ENCODE measurements at places on chromosomes 5 and 9. TPM values are rescaled to one million over a fixed set of nuclear protein-coding genes. Genes with fewer than 3 reads are reported as not detected.

DNA sequence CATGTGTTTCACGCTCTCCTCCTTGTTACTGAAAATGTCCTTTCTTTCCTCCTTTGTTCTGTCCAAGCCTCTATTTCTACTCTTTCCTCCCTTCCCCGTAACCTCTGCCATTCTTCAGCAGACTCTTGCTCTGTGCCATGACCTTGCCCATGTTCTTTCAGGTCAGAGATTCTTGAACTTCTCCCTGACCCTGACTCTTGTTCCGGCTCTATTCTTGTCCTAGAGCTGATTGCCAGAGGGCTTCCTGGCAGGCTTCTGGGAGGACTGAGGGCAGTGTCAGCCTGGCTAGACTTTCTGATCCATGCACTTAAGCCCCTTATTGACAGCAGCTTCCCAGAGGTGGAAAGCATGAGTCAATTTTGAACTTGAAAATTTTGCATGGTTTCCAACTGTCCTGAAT, 174.2 kb downstream of the TMEM161B start:
- DNase-seq, result no peak

DNA sequence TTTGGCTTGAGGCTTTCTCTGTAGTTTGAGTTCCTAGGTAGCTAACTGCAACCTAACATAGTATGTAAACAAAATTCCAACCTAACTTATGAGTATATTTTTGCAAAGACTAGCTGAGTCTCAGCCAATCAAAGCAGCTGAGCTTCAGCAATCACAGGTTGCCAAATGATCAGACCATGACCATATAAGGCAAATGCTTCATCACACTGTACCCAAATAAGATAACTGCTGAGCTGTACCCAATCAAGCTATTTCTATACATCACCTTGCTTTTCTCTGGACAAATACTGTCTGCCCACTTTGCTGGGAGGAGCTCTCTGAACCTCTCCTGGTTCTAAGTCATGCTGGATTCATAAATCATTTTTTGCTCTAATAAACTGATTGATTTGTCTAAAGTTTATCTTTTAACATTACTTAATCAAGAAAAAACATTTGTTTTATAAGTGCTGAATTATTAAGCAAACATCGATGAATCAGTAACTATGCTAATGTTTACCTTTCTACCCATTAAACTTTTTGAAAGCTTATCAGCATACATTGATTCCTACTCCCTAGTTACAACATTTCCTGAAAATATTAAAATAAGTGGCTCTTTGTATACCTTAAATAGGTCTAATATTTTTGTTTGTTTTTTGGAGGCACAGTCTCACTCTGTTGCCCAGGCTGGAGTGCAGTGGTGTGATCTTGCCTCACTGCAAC, 129.7 kb upstream of the PCA3 start:
- peak; percentile 86 for DNase-seq

DNA sequence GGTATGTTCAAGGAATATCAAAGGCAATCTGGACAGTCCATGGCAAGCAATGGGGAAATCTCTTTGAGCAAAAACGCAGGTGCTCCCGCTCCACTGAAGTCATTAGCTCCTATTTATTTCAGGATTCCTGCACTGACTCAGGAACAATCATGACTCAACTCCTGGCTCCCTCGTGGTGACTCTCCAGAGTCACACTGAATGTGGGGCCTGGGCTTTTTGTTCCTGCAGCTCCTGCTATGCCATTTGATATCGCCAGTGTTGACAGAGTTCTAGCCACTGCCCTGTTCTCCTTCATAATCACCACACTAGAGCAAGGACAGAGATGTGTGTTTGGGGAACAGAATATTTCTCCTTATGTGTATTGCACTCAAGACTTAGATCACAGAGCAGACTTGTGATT, 187.2 kb upstream of the ZNF462 start:
- DNase-seq, result peak; percentile 56

DNA sequence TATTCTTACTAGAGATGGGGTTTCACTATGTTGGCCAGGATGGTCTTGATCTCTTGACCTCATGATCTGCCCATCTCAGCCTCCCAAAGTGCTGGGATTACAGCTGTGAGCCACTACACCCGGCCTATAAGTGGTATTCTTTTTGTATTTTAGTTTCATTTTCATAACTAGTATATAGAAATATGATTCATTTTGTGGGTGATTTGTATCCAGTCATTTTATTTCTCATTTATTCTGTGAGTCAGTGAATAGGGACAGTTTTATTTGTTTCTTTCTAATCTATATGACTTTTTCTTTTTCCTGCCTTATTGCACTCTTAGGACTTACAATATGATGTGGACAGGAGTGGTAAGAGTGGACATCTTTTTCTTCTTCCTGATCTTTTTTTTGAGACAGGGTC, 112.9 kb downstream of the AOPEP start:
- no peak for DNase-seq

- DNase-seq, result peak; percentile 62
These were observed 270.8 kb downstream of the PSAT1 start for GRCh38 chr9:78567693-78568092.

DNA sequence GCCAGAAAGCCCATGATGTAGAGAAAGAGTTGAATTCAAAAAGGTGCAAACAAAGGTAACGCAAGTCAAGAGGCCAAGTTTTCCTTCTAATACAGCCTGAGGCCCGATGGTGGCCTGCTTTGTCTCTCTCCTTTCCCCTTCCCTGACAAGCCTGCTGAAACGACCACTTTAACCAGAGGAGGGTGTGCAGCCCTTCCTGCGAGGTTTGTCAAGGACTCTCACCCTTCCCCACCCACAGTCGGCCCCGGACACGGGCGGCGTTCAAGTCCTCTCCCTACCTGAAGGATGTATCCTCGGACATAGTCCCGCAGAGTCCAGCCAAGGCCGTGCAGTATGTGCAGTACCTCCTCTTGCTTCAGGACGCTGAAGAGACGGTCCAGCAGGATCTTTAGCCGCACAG, 318.2 kb downstream of the BNC2 start:
- no peak for DNase-seq

DNA sequence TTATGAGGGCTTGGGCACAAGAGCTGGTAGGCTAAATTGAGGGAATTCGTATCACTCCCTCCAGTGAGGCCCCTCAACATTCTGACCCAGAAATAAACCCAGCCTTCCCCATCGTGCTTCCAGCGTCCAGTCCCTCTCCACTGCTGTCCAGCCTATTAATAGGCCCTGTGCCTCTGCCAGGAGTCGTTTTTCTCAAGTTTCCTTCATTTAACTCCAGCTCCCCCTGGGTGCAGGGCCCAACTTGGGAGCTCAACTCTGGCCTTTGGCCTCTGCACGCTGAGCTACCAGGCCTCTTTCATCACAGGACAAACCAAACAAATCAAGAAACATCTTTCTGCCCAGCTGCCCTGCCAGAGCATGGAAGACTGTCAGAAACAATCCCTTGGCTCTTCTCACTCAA, 10.0 kb downstream of the HBEGF start:
- no peak for DNase-seq

DNA sequence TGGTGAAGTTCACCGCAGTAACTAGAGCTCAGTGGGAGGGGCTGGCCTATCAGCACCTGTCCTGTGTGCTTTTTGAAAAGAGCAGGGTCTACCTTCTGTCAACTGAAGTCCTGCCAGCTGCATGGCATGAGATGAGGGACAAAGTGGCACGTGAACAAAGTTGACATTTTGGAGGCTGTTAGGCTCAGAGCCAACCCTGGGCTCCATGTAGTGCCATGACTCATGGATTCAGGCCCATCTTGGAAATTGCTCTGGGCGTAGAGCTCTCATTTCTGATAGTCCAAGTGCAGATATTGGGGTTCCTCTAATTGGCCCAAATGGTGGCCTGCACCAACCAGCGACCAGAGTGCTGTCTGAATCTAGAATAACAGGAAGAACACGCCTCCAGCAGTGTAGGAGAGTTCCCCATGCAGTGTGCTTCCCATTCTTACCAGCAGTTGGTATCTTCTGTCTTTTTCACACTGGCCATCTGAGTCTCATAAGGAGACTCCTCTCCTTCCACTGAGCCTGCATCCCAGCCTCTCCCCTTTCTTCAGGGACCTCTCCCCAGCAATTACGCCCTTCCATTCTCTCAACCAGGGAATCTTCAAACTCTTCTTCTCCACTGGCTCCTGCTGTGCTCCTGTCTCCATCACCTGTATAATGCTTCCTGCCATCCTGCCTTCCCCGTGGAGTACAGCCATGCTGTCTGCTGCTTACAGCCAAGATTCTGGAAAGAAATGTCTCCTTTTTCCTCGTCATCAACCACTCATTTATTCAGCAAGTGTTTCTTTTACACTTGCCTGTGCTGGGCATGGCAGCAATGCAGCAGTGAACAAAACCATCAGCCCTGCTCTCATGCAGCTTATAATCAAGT, 30.4 kb downstream of the IRF1 start:
- DNase-seq, result no peak

DNA sequence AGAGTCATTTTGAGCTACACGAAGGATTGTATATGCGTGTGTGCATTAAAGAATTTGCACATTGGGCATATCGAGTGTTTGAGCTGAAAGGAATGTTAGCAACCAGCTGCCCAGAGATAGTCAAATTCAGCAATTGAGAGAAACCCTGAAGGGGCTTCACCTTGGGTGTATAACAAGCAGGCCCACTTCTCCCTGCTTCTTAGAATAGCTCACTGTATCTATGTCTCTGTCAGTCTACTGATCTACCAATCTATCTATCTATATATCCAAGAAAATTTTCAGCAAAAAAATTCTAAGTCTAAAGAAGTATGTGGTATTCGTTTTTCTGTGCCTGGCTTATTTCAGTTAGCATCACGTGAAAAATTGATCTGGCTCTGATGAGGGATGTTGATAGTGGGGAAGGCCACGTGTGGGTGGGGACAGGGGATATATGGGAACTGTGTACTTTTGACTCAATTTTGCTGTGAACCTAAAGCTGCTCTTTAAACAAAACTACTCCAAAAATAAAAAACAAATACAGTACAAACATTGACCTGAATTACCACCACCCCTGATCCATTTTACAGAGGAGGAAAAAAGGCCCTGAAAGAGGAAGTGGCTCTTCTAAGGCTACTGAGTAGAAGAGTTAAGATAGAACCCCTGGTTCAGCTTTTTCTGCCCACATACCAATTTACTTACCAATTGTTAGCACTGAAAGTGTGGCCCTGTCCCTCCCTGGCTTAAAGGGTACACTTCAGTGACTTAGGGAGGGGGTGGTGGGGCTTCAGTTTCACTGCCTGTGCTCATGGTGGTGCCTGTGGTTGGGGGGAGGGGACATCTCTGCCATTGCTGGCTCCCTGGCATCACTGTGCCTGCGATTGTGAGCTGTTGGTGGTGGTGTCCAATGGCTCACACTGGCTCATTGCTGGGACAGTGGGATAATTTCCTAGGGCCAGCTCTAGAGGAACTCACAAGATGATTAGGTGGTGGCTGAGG, 141.8 kb downstream of the DOCK2 start:
- DNase-seq, result no peak

- DNase-seq, result no peak
These were observed 4.4 kb upstream of the COL5A1 start for GRCh38 chr9:134637241-134637640.

DNA sequence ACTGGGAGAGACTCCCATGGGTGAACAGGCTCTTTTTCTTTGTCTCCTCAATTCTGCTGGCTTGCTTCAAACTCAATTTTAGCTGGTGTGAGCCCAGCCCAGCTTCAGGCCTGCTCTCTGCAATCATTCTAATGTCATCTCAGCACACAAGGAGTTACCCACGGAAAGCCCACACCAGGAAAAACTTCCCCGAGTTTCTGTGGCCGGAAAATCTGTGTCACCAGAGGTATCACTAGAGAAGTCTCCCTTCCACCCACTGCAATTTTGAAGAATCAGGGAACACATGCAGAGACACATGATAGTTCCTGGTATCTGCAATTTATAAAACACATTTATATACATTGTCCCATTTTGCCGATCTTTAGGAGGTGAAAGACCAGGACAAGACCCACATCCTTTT, 13.5 kb upstream of the NDFIP1 start:
- DNase-seq, result no peak

DNA sequence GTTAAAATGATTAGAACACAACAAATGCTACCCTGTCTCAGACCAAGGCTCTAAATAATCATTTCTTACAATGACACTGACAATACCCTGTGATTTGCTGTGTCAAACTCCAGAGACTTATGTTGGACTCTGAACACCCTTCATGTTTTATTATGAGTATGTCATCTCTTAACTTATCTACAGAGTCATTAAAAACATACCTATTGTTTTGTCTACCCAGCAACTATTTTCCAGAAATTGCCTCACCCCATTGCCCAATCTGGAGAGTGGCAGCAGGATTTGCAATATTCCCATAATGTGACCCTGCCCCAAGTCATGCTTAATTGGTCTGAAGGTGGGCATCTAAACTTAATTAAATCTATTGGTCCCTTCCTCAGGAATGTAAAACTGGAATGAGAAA, 23.0 kb upstream of the KIF2A start:
- DNase-seq, result peak; percentile 61

DNA sequence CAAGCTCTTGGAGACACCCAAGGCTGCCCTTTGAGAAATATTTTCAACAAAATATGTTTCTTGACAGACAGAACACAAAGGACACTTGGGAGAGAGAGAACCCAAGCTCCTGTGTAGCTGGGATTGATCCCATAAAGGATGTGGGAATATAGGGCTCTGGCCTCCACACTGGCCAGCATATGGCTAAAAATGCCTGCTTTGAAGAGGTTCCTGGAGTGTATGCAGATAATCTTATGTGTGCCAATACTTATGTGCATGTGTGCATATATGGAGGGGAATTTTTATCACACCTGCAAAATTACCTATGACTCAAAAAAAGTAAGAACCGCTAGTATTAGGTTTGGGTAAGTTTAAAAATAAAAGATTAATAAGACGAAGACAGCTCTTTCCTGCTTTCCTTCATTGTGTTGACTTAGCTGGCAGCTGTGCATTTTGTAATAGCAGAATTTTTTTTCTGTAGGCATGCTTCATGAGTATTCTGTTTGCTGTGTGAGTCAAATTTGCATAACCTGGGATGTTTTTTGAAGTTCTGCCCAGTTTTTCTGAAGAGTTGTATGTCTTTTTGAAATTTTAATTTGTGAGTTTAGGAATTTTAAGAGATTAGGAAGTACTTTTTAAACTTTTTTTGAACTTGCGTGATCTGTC, 42.6 kb downstream of the HACD4 start:
- peak; percentile 3 for DNase-seq

GRCh38 chr5:83512061-83512745, 40.7 kb downstream of the VCAN start:
- DNase-seq, result peak; percentile 96

- no peak for DNase-seq
These were observed 2.3 kb upstream of the IRX2 start for GRCh38 chr5:2753452-2754420.

GRCh38 chr5:34598177-34598794, 57.8 kb upstream of the RAI14 start:
- DNase-seq, result peak; percentile 100

DNA sequence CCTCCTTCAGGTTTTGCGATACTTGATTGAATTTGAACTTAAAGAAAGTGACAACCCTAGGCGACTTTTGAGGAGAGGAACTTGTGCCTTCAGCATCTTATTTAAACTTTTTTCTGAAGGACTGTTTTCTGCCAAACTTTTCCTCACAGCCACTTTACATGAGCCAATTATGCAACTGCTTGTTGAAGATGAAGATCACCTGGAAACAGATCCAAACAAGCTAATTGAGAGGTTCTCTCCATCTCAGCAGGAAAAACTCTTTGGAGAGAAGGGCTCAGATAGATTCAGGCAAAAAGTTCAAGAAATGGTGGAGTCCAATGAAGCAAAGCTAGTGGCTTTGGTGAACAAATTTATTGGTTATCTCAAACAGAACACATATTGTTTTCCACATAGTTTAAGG, 40.6 kb downstream of the GAPVD1 start:
- DNase-seq, result no peak

GCNT1 gene
- 130 TPM for total RNA-seq

F2RL2 gene
- 0.17 TPM for total RNA-seq

ADRA1B gene
- total RNA-seq, result 5.4 TPM

RMI1 gene
- 5.2 TPM for total RNA-seq

IFNK gene
- total RNA-seq, result not detected

GRAMD2B gene
- 66.9 TPM for total RNA-seq

C5orf58 gene
- total RNA-seq, result not detected

PLAC8L1 gene
- not detected for total RNA-seq

PKD2L2 gene
- not detected for total RNA-seq

Data from renal cortical epithelial cell (primary cell).